ENCODE measurements at places on chromosomes 7 and 10.

- DNase-seq: no peak
Measured at GRCh38 chr7:133561396-133561795, 308.5 kb downstream of the EXOC4 start.

GRCh38 chr10:71404503-71405295, 8.0 kb downstream of the CDH23 start:
- no peak for DNase-seq

DNA sequence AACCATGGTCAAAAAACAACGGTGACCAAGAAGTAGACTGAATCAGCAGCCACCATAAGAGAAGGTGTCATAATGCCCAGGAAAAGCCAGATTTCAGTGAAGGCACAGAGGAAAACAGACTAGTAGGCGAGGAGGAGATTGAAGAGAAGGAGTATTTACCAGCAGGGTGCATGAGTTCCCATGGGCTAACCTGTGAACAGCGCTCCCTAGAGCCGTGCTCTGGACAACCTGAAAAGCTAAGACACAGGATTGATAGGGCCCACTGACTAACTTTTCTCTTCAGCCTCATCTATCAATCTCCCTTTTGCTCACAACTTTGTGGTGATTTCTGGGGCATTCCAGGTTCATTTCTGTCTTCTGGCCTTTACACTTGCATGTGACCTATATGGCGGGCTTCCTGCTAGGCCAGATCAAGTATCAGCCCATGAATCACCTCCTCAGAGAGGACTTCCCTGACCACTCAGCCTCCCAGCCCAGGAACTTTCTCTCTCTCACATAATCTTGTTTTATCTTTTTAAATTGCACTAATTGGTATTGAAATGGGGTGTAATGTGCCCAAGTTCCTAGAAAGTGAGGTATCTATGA, 12.8 kb downstream of the ANKRD22 start:
- DNase-seq: no peak

- peak; percentile 35 for DNase-seq
Measured at GRCh38 chr7:121873289-121874194, 581 bp downstream of the PTPRZ1 start.

- DNase-seq: no peak
Measured at GRCh38 chr7:129989466-129989865, 36.7 kb upstream of the UBE2H start.

DNA sequence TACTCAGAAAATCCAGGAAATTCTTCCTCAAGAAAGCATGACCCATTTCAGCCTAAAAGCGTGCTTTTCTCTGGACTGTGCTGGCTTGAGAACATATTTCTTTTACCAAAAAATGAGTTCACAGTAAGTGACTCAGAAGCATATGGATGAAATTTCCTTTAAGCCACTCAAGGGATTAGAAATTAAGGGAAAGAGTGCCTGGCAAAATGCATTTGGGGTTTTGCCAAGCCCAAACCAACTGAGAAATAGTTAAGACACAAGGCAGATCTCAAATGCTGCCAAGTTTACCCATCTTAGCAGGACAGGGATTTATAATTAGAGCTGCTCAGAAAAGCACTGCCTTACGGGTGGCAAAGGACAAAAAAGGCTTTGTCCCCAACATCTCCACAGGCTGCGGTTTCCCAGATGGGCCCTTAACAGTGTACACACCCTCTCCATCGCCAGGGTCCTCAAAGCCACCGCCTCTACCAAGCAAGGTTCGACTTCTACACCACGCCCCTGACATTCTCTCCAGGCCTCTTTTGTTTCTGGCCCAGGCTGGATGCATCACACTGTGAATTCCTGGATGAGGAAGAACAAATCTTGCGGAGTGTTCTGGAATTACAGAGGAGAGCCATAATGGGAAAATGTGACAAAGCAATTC, 30.1 kb upstream of the CDHR3 start:
- no peak for DNase-seq

GRCh38 chr10:27626890-27627289, 118.7 kb downstream of the MKX start:
- no peak for DNase-seq

All from NCI-H526 (cell line).